DMS 273 treated with DMSO at 0.1 percent for 48 hours (cell line): ENCODE measurements at places on chromosomes 2 and 18.

GRCh38 chr2:106189325-106189724 lies 4.8 kb downstream of the UXS1 start:
- DNase-seq: no peak

DNA sequence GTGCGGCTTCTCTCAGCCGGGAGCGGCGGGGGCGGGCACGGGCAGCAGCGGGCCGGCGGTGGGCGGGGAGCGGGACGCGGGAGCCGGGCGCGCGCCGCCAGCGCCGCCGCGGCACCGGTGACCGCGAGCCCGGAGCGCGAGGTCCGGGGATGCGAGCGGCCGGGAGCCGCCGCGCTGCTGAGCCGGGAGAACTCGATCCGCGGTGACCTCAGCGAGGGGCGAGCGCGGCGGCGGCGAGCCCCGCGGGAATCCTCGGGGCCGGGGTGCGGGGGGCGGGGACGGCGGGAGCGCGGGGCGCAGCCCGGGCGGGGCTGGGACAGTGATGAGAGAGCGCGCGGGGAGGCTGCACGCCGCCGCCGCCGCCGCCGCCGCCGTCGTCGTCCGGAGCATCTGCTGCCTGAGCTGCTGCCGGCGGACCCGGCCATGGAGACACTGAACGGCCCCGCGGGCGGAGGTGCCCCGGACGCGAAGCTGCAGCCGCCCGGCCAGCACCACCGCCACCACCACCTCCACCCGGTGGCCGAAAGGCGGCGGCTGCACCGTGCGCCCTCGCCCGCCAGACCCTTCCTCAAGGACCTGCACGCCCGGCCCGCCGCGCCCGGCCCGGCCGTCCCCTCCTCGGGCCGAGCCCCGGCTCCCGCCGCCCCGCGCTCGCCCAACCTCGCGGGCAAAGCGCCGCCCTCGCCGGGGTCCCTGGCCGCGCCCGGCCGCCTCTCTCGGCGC lies at the start of gene MTCL1:
Gene MTCL1 (plus strand): TSS at position 319 of the 723 bp plus-strand sequence. CDS start 105 bp downstream, at position 424.
- DNase-seq: peak; percentile 25

DNA sequence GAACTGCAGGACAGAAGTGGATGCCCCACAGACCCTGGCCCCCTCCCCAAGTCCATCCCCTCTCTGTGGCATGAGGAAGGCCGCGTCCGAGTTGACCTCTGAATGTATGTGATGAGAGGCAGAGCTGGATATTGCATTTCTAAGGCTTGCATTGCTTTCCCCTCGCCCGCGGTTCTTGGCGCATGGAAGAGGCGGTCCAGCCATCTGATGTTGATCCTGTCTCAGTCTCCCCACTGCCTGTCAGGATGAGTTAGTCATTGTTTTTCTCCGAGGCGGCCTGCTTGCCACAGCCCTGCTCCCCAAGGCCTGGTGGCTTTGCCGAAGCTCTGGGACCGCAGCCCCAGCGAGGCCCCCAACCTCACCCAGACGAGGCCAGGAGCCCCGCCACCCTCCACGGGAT lies 88.6 kb downstream of the SMAD7 start:
- no peak for DNase-seq

- DNase-seq: peak; percentile 58
Observed at GRCh38 chr2:151265991-151266390, 4.3 kb upstream of the RBM43 start.

GRCh38 chr2:21740484-21740883 lies 616.7 kb downstream of the TDRD15 start:
- DNase-seq: no peak

- no peak for DNase-seq
Observed at GRCh38 chr2:222912117-222912516, 51.3 kb downstream of the ACSL3 start.
